ENCODE measurements at places on chromosomes 12 and 14.

DNA sequence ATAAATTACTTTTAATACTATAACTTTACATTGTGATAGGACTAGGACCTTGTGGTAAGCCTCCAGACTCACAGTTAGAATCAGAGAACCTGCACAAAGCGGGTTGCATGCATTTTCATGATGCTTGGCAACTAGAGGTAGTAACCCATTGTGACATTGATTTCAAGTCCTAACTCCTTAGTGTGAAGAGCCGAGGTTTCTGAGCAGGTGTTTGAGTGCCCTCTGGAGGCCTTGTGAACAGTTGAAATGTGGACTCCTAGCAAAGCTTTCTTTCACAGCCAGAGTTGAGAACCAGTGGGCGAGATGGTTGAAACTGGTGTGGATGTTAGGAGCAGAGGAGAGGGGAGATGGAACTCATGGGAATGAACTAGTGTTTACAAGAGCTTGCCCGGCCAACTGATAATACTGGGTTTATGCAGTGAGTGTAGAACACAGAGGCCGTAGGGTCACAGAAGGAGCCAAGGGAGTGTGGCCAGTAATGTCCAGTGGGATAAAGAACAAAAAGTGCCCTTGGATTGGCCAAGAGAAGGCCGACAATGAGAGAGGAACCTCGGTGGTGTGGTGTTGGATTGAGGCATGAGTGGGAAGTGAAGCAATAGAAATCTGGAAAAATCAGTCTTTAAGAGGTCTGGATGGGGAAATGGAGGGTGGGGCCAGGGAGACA, 10.9 kb downstream of the ZNF664 start:
- DNase-seq = peak; percentile 41

GRCh38 chr12:92604786-92605185, 98.0 kb upstream of the PLEKHG7 start:
- no peak for DNase-seq

GRCh38 chr12:129826273-129826672, 77.6 kb downstream of the TMEM132D start:
- no peak for DNase-seq

- no peak for DNase-seq
Observed at GRCh38 chr12:56165369-56165768, 7.2 kb downstream of the MYL6 start.

DNA sequence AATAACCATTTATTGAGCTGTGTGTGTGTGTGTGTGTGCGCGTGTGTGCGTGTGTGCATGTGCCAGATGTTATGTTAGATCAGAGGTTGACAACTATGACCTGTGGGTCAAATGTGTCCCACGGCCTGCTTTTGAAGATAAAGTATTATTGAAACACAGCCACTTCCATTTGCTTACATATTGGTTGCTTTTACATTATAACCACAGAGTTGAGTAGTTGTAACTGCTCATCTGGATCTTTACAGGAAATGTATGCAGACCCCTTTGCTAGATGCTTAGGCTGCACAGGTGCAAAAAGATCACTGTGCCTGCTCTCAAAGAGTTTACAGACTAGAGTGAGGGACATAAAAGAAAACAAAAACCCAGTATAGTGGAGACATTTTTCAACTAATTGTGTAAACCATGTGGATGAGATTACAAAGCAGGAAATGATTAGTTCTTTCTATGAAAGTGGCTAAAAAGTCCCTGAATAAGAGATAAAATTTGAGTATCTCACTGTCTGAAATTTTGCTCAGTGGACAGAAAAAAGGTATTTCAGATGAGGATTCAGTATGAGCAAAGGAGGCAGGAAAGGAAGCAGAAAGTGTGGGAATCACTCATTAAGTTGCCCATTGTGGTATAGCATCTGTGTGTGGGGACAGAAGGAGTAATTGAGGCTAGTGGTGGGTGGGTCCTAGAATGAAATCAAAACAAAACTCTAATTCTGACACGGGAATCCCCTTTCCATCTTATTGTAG, 188.4 kb downstream of the PAH start:
- no peak for DNase-seq

- DNase-seq = no peak
Observed at GRCh38 chr12:9895215-9895971, 14.1 kb downstream of the KLRF2 start.
